CD4-positive, alpha-beta T cell treated with Interleukin-15 for 1 hour (primary cell): ENCODE measurements at places on chromosomes 2 and 18.
A peak's percentile ranks its signal among the peaks of the same experiment; 100 is the strongest.

DNA sequence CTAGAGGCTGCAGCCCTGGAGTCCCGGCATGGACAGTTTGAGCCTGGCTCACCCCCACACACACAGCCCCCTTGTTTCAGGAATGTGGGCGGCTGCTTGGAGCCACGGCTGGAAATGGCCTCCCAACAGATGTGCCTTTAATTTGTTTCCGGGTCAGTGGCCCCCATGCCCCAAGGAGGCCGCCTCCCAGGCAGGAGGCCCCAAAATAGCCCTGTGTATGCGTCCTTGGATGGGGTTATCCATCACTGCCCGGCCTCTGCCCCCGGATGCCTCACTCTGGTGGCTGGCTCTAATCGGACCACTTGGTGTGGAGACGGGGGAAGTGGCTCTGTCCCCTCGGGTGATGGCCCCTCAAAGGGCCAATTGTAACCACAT lies 151.9 kb upstream of the MYCN start:
- DNase-seq = no peak

DNA sequence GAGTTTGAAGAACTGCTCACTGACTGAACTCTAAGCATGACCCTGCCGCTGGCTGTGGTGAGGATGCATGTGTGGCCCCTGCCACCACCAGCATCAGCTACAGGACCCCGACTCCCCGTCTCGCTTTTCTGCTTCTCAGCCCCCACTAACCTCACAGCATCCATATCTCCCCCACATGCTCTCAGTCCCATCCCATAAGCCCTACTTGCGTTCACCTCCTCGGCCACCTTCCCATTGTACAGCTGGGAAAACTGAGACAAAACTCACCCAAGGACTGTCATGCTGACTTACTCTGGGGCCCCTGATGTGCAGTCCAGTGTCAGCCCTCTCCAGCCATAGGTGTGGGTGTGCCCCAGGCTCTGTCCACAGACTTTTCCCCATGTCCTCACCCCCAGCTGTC lies 104.2 kb upstream of the SH3BP4 start:
- DNase-seq = no peak

DNA sequence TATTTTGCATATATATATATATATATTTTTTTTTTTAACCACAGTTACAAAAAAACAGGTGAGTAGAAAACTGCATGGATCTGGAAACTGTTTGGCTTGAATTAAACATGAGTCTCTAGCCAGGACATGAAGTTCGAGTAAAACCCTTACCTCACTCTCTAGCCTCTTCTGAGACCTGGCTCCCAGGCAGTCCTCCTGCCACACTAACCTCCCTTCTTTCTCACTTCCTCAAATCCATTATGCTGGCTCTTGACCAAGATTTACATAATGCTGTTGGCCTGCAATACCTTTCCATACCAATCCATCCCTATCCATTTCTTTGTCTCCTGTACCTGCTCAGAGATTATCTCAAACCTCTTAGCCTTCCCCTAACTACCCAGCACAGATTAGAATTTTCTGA lies 34.0 kb downstream of the PIGN start:
- no peak for DNase-seq

GRCh38 chr2:73897240-73897583 lies 4.4 kb downstream of the ACTG2 start:
- DNase-seq = no peak

DNA sequence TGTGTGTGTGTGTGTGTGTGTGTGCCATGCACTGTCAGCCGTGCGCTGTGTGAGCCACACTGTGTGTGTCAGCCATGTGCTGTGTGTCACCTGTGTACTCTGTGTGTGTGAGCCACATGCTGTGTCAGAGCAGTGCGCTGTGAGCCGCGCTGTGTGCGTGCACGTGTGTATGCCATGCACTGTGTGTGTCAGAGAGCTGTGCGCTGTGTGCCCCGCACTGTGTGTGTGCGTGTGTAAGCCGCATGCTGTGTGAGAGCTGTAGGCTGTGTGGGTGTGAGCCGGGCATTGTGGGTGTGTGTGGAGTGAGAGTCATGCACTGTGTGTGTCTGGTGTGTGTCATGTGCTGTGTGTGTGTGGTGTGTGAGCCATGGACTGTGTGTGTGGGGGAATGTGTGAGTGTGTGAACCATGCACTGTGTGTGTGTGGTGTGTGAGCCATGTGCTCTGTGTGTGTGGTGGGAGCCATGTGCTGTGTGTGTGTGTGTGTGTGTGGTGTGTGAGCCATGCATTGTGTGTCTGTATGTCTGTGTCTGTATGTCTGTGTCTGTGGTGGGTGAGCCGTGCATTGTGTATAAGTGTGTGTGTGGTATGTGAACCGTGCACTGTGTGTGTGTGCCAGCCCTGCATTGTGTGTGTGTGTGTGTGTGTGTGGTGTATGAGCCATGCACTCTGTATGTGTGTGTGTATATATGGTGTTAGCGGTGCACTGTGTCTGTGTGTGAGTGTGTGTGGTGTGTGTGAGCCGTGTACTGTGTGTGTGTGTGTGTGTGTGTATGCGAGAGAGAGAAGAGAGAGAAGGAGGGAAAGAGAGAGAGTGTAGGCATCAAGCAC lies 106.4 kb upstream of the TPO start:
- DNase-seq = no peak

GRCh38 chr2:222907790-222908441 lies 47.1 kb downstream of the ACSL3 start:
- DNase-seq = no peak

- DNase-seq = no peak
Observed at GRCh38 chr18:62644773-62645172, 70.6 kb upstream of the PHLPP1 start.

GRCh38 chr2:231378026-231378722 lies 17.3 kb upstream of the B3GNT7 start:
- DNase-seq = no peak

GRCh38 chr18:63141778-63142176 lies 177.8 kb downstream of the BCL2 start:
- peak; percentile 33 for DNase-seq

GRCh38 chr2:88136817-88137216 lies 9.0 kb upstream of the FABP1 start:
- no peak for DNase-seq
